ENCODE measurements at places on chromosomes 3 and 15.
A peak's percentile ranks its signal among the peaks of the same experiment; 100 is the strongest.

GRCh38 chr3:160374472-160374871 is 24.6 kb downstream of the IFT80 start:
- no peak for DNase-seq

GRCh38 chr3:62168356-62168755 is 205.0 kb downstream of the FEZF2 start:
- DNase-seq, result no peak

- no peak for DNase-seq
These were observed 33.6 kb downstream of the SQOR start for GRCh38 chr15:45668386-45668785.

DNA sequence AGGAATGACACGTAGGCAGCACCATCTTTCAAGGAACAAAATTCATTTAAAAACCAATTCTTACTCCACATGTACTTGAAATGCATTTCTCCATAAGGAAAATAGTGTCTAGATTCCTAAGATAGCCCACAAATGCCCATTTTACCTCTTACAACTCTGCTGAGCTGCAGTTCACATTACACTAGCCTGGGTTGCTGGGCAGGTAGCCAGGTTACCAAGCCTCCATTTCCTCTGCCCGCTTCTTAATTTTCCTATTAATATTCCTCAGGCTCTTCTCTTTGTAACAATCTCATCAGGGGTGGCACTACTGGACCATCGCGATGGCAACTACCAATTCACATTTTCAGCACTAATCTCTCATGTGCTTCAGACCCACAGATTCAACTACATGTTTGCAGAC is 10.8 kb downstream of the ATP13A3 start:
- DNase-seq, result no peak

DNA sequence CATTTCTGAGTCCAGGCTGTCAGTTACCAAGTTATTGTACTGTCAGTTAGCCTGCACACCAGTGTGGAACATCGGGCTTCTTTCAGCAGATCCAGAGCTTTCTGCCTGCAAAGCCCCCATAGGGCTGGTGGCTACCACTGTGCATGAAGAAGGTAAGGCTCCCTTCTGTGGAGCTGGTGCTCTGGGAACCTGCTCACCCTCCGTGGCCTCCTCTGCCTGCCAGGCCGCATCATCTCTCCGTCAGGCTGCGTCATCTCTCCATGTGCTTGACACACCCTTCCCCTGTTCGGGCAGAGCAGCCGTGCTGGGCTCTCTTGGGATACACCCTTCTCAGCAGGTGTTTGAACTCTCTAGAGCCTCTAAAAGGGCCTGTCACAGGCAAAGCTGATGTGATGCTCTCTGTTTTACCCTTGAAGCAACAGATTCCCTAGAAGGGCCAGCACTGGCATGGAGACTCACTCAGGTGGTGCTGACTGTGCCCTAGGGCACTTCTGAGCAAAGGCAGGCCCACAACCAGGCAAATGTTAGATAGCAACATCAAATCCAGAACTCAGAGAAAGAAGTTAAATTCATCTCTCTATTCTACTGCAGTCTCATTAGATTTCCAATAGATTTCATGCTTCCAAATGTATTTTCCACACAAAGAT is 261.1 kb downstream of the EPHB1 start:
- DNase-seq, result no peak

- DNase-seq, result no peak
These were observed 843.8 kb downstream of the VGLL3 start for GRCh38 chr3:86147119-86147518.

DNA sequence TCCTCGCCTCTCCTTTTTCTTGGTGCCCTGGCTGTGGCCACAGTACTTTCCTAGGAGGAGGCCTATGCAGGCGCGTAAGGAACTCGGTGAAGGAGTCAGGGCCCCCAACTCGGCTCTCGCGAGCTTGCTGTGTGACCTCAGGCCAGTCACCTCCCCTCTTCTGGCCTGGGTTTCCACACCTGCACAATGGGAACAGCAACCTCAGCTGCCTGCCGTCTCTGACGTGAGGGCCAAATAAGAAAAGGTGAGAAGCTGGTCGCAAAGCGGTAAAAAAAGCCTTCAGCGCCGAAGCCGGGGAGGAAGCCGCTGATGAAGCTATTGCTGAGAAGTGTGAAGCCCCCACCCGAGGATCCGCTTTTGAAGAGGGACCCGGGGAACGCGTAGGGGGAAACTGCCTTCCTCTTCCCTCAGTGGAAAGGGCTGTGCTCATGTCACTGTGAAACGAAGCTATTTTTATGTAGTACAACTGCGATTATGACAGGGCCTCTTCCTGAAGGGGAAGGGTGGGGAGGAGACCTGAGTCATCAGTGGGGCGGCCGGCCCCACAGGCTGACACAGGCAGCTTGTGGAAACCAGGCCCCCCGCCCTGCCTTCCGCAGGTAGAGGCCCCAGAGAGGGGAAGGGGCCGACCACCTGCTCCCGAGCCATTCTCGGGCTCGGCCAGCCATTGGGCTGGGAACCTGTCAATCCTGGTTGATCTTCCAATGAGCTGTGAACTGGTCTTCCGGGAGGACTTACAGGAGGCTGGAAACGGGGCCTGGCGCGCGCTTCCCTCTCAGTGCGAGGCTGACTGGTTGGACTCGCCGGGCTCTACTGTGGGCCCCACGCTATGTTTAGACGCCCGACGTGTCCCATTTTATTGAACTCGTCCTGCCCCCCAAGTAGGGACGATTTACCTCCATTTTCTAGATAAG is 18.0 kb upstream of the ANKDD1A start:
- peak; percentile 89 for DNase-seq

DNA sequence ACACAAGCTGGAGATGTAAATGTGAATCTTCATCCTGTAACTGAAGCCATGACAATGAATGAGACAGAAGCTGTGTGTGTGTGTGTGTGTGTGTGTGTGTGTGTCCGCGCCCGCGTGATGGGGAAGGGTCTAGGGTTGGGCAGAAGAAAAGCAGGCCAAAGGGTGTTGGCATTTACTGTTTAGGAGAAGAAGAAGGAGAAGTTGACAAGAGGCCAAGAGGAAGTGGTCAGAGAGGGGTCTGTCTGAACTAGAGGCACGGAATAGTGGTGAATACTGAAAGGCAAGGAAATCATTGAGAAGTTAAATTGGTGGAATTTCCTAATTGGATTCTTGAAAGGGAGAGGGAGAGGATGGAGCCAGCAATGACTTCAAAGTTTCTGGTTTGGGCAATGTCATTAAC is 5.6 kb upstream of the NCEH1 start:
- DNase-seq, result no peak

DNA sequence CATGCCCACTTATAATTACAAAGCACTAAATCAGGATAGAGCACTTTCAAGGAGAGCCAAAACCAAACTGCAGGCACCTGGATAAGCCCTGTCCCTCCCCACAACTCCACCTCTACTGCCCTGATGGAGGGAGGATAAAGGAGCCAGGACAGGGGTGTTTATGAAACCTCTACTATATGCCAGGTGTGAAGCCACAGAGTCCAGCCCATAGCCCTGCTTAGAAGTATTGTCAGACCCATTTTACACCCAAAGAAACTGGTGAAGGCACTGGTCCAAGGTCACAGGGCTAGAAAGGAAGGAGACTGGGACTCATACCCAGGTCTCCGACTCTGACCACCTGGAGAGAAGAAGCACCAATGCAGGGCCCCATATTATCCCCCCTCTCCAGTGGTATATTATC is 48.7 kb downstream of the SH3BP5 start:
- no peak for DNase-seq

DNA sequence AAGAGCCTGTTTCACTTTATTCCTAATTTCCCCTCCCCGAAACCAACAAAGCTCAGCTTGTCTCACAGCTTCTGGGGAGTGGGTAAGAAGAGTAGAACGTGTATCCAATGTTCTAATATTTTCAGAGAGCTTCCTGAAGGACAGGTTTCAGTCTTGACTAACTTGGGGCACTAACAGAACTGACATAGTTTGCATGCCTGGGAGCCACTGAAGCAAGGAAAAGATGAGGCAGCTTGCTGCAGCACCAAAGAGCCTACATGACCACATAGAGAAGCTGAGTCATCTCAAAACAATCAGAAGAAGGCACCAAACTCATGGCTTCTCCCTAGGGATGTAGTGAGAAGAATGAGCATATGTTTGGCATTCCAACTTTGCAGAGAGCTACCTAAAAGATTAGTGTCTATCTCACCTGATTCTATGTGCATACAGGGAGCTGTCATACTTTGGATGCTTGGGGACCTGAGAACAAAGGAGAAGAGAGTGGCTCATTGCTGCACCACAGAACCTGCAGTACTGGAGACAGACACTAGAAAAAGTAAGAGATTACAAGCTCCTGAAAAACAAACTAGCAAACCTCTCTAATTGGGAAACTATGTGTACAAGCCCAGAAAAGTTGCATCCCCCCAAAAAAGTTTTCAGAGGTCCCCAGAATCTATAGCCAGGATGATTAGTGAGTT is 86.9 kb downstream of the DCLK3 start:
- no peak for DNase-seq

- DNase-seq, result no peak
These were observed 53.9 kb upstream of the WNT5A start for GRCh38 chr3:55541016-55541415.
